ENCODE measurements at places on chromosomes 4 and X. TPM values are rescaled to one million over a fixed set of nuclear protein-coding genes. Genes with fewer than 3 reads are reported as not detected.

The CT45A2 gene
- total RNA-seq: not detected

The SORBS2 gene
- total RNA-seq: 18.1 TPM

The PLK4 gene
- 2.4 TPM for total RNA-seq

The GSTCD gene
- 9.4 TPM for total RNA-seq

The S100P gene
- not detected for total RNA-seq

The PRPS2 gene
- total RNA-seq: 15.9 TPM

The STK32B gene
- 3.2 TPM for total RNA-seq

The F8A2 gene
- not detected for total RNA-seq

The TEX13B gene
- not detected for total RNA-seq

The GATB gene
- total RNA-seq: 12.4 TPM

The GPR50 gene
- not detected for total RNA-seq

The CDS1 gene
- 0.26 TPM for total RNA-seq

The SRPX2 gene
- 210 TPM for total RNA-seq

The WAS gene
- total RNA-seq: 0.13 TPM

The ENAM gene
- 0.13 TPM for total RNA-seq

The MAGEB5 gene
- not detected for total RNA-seq

The CT83 gene
- not detected for total RNA-seq

The ADH6 gene
- not detected for total RNA-seq

The GSX2 gene
- not detected for total RNA-seq

The TENM3 gene
- 1.2 TPM for total RNA-seq

The DNAAF6 gene
- not detected for total RNA-seq

The NUP54 gene
- 40.3 TPM for total RNA-seq

The TCEAL5 gene
- total RNA-seq: not detected

The NOCT gene
- total RNA-seq: 44.0 TPM

The KIAA0232 gene
- total RNA-seq: 21.1 TPM

The FGB gene
- not detected for total RNA-seq

The PAGE2B gene
- not detected for total RNA-seq

The TMEM154 gene
- total RNA-seq: 0.33 TPM

The PDCL2 gene
- total RNA-seq: not detected

The CCSER1 gene
- 0.20 TPM for total RNA-seq

The RAB9B gene
- total RNA-seq: 0.91 TPM

The CPLX1 gene
- not detected for total RNA-seq

The MAGEA1 gene
- not detected for total RNA-seq

The RRH gene
- not detected for total RNA-seq

Measured in smooth muscle cell of the pulmonary artery (primary cell).